Psoas muscle (tissue), 8 donors: ENCODE measurements at places on chromosomes 11 and 22. TPM values are rescaled to one million over a fixed set of nuclear protein-coding genes. Genes with fewer than 3 reads are reported as not detected.

Gene OR6T1
- total RNA-seq = not detected

Gene DENND6B
- total RNA-seq = 0.57 TPM

Gene PISD
- 24.2 TPM for total RNA-seq

Gene MUC15
- total RNA-seq = not detected

Gene FZD4
- total RNA-seq = 38.1 TPM

Gene GAB4
- total RNA-seq = not detected

Gene LGR4
- total RNA-seq = 8.0 TPM

Gene ARVCF
- 9.8 TPM for total RNA-seq

Gene PHOX2A
- total RNA-seq = not detected

Gene STX5
- total RNA-seq = 20.4 TPM

Gene FAM227A
- total RNA-seq = 0.18 TPM

Gene CARD16
- total RNA-seq = 2.5 TPM

Gene VPREB1
- total RNA-seq = not detected

Gene NCF4
- total RNA-seq = 2.7 TPM

Gene KIRREL3
- total RNA-seq = not detected

Gene FOXRED2
- total RNA-seq = 10.2 TPM

Gene YPEL1
- total RNA-seq = 2.9 TPM

Gene GUCD1
- 114 TPM for total RNA-seq

Gene ADM
- 11.8 TPM for total RNA-seq

Gene PAMR1
- total RNA-seq = 0.37 TPM

Gene SUSD2
- 1.6 TPM for total RNA-seq

Gene RNF215
- total RNA-seq = 9.2 TPM

Gene SLC15A3
- 14.6 TPM for total RNA-seq

Gene LAYN
- 3.3 TPM for total RNA-seq

Gene C11orf68
- 71.9 TPM for total RNA-seq

Gene TSPAN32
- not detected for total RNA-seq

Gene TCN2
- 9.7 TPM for total RNA-seq

Gene CCT8L2
- total RNA-seq = not detected

Gene PLEKHA7
- 2.6 TPM for total RNA-seq

Gene DDX6
- total RNA-seq = 77.6 TPM

Gene AMPD3
- total RNA-seq = 120 TPM

Gene SLC29A2
- total RNA-seq = 94.1 TPM

Gene HBB
- total RNA-seq = 22.9 TPM

Gene MIOX
- total RNA-seq = not detected

Gene OMP
- total RNA-seq = not detected

Gene KRTAP5-9
- total RNA-seq = not detected

Gene FREY1
- not detected for total RNA-seq

Gene PNPLA5
- total RNA-seq = not detected

Gene DRD2
- total RNA-seq = not detected

Gene FAM180B
- 0.15 TPM for total RNA-seq

Gene OR10A2
- not detected for total RNA-seq

Gene AHNAK
- 443 TPM for total RNA-seq

Gene NRIP3
- 0.09 TPM for total RNA-seq

Gene PIK3IP1
- total RNA-seq = 7.4 TPM

Gene NPAS4
- not detected for total RNA-seq

Gene APOA5
- total RNA-seq = not detected

Gene OR10D3
- total RNA-seq = not detected

Gene MPZL3
- 0.97 TPM for total RNA-seq

Gene PLCB3
- 8.6 TPM for total RNA-seq

Gene NAT10
- total RNA-seq = 51.5 TPM

Gene TUBA8
- 150 TPM for total RNA-seq

Gene MB
- 9,981 TPM for total RNA-seq

Gene MYBPC3
- 1.3 TPM for total RNA-seq

Gene POTEH
- total RNA-seq = not detected
